ENCODE measurements at places on chromosomes 13 and 19. TPM values are rescaled to one million over a fixed set of nuclear protein-coding genes. Genes with fewer than 3 reads are reported as not detected.

Gene B3GNT3
- total RNA-seq, result not detected

Gene SLITRK6
- total RNA-seq, result 33.8 TPM

Gene TNNT1
- 1.1 TPM for total RNA-seq

Gene CD70
- not detected for total RNA-seq

Gene CLDND2
- 1.1 TPM for total RNA-seq

Gene ANKLE1
- total RNA-seq, result 4.9 TPM

Gene CD79A
- 0.70 TPM for total RNA-seq

Gene FBN3
- 12.8 TPM for total RNA-seq

Gene DHDH
- 0.82 TPM for total RNA-seq

Gene INSL3
- total RNA-seq, result not detected

Gene TTC9B
- total RNA-seq, result 1.7 TPM

Gene GPC6
- total RNA-seq, result 13.4 TPM

Gene GGN
- total RNA-seq, result 2.2 TPM

Gene ACP7
- total RNA-seq, result not detected

Gene SBK3
- total RNA-seq, result 0.39 TPM

Gene TPTE2
- total RNA-seq, result 0.14 TPM

Gene FAAP24
- 6.9 TPM for total RNA-seq

Gene NAA16
- 43.0 TPM for total RNA-seq

Gene HTR2A
- total RNA-seq, result 0.11 TPM

Gene HRC
- total RNA-seq, result 0.84 TPM

Gene LRCH1
- total RNA-seq, result 15.8 TPM

Gene GSK3A
- 66.1 TPM for total RNA-seq

Gene IFI30
- not detected for total RNA-seq
